Hindlimb muscle (tissue), 1 donor: ENCODE measurements at places on chromosomes 7 and 10. TPM values are rescaled to one million over a fixed set of nuclear protein-coding genes. Genes with fewer than 3 reads are reported as not detected.
A peak's percentile ranks its signal among the peaks of the same experiment; 100 is the strongest.

FEZF1 gene
- polyA plus RNA-seq = 0.12 TPM

GRCh38 chr10:70162892-70163201 is 7.5 kb downstream of the SAR1A start:
- no peak for DNase-seq

DNA sequence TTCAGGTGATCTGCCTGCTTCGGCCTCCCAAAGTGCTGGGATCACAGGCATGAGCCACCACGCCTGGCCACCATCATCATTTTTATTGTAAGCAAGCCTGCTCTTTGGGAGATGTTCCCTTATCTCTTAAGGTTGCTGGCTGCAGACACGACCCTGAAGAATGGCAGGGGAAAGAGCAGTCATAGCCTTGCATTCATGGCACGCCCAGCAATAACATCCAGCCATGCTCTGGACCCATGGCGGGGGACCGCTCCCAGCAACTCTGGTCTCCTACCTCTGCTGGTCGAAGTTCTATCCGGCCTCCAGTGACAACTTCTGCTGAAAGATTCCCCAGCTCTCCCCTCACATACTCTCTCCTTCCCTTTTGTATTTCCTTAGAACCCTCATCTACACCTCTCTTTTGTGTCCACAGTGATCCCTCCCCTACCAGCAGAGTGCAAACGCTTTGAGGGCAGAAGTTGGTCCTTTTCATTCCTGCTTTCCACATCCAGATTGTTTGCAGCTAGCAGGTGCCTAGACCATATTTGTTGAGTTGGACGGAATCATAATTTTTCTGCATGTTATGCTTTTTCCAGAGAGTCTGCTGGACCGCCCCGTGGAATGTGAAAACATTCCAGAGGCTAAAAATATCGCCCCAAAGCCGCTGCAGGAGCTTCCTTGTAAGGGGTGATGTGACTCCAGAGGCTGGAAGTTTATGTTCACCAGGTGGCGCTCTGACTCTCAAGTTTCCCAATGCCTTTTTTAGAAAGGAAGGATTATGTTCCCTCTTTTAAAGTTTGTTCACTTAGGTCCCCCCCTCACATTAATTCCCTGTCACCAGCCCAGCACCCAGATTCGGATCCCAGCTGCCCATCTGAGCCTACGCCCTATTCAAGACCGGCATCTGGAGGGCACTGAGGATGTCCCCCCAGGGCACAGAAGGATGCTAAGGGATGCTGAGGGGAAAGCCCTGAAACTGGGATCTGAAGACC is 4.3 kb upstream of the MARVELD1 start:
- peak; percentile 87 for DNase-seq

KCNMA1 gene
- polyA plus RNA-seq = 15.2 TPM

DNA sequence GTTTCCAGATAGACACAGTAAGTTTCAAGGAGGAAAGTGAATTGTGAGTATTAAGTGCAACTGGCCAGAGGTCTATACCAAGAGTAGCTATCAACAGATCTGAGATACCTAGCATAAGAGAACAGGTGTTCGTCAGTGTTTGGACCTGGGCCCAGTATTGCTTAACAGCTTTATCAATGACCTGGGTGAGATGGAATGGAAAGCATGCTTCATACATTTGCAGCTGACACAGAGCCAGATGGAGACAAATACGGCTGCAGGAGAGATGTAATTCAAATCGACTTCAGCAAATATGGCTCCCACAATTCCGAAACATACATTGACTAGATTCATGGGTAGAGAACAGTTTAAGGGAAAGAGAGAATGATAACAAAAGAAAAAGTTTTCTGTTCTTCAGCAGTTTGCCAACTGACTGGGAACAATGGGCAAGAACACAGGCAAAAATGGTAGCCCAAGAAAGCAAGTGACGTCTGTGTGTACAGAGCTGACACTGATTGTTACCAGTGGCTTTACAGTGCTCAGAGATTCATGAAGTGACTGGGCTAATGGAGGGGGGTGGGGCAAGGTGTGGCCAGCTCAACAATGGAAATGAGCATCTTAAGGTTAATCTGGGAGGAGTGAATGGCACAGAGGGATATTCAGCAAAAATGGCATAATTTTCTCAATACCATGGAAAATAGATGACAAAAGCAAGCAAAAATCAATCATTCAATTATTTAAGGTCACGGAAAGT is 28.0 kb upstream of the COBL start:
- no peak for DNase-seq

GRCh38 chr10:22326145-22326702 is 5.3 kb downstream of the BMI1 start:
- DNase-seq = no peak

- DNase-seq = peak; percentile 39
Measured at GRCh38 chr10:105949721-105950120, 1214.8 kb downstream of the SORCS1 start.

DNA sequence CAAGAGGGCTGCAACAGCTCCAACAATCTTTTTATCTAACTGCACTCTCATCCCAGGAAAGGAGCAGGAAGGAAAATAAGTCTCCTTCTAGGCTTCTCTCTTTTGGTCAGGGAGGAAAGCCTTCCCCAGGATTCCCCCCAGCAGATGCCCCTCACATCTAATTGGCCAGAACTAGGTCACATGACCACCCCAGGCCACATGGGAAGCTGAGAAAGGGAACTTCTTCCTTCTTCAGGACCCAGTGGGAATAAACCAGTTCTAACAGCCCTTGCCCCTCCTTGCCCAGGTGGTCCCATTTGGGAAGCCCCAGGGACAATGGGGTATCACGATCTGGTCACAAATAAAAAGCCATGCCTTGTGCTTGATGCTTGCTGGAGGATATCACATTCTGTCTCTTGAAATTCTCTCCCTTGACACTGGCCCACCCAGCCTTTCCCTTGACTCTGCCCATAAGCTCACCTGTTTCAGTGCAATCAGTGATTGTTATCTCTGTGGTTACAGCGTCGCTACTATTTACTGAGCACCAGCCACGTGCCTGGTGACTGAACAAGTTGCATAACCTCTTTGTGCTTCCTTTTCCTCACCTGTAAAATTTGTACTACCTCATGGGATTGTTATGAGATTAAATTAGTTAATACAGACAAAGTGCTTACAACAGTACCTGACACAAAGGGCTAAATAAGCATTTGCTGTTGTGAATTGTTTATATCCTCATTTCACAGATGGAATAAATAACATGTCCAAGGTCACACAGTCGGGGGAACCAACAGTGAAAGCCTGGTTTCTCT is 9.0 kb upstream of the TACR2 start:
- DNase-seq = no peak

- DNase-seq = no peak
Measured at GRCh38 chr10:14171336-14171735, 159.4 kb downstream of the FRMD4A start.

GRCh38 chr7:115417662-115418061 is 495.8 kb downstream of the MDFIC start:
- no peak for DNase-seq

GRCh38 chr10:30751678-30752331 is 122.3 kb upstream of the LYZL2 start:
- peak; percentile 87 for DNase-seq

- DNase-seq = peak; percentile 48
Measured at GRCh38 chr10:92239151-92239599, 51.7 kb downstream of the CPEB3 start.

DNA sequence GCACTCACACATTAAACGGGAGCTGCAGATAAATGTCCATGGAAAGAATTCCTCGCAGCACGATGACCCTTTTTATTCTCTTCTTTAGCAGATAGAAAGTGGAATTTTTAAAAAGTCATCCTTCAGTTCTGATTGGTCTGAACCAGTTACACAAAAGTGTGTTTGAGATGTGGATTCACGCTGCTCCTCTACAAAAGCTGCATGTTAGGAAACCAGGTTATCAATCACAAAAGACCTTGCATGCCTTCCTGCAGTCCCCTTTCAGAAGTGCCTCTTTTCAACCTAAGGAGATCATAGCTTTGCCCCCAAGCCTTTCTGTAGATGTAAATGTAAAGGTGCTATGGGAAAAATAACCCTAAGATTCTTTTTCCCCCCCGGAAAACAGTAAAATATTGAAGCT is 299.7 kb downstream of the PLXDC2 start:
- DNase-seq = no peak

- DNase-seq = no peak
Measured at GRCh38 chr10:101047961-101048892, 13.6 kb upstream of the KAZALD1 start.

- no peak for DNase-seq
Measured at GRCh38 chr10:124688386-124688785, 55.8 kb downstream of the FAM53B start.

ACSL5 gene
- polyA plus RNA-seq = 3.1 TPM

PVRIG gene
- 10.1 TPM for polyA plus RNA-seq

GSTO1 gene
- polyA plus RNA-seq = 39.1 TPM

GRCh38 chr7:133481676-133482075 is 228.8 kb downstream of the EXOC4 start:
- peak; percentile 45 for DNase-seq

FGFR2 gene
- 3.6 TPM for polyA plus RNA-seq

- no peak for DNase-seq
Measured at GRCh38 chr7:130948822-130949221, 214.8 kb upstream of the KLF14 start.

- DNase-seq = no peak
Measured at GRCh38 chr7:158809596-158809995, 19.7 kb downstream of the ESYT2 start.

DNA sequence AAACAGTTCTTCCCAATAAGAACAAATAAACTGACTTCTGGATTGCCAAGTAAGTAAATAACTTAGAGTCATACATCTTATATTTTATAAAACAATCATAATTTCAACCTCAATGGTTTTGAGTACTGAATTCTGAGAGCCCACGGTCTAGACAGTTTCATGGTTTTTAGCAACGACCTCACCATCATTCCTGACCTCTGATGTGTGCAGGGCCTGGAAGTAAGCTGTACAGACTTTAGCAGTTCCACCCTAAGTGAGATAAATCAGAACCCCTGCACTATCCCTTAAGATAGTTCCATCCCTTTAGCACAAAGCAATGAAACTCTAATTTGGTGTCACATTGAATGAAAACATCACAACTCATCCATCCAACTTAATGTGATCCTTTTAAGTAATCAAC is 86.0 kb downstream of the NEBL start:
- DNase-seq = no peak

DNA sequence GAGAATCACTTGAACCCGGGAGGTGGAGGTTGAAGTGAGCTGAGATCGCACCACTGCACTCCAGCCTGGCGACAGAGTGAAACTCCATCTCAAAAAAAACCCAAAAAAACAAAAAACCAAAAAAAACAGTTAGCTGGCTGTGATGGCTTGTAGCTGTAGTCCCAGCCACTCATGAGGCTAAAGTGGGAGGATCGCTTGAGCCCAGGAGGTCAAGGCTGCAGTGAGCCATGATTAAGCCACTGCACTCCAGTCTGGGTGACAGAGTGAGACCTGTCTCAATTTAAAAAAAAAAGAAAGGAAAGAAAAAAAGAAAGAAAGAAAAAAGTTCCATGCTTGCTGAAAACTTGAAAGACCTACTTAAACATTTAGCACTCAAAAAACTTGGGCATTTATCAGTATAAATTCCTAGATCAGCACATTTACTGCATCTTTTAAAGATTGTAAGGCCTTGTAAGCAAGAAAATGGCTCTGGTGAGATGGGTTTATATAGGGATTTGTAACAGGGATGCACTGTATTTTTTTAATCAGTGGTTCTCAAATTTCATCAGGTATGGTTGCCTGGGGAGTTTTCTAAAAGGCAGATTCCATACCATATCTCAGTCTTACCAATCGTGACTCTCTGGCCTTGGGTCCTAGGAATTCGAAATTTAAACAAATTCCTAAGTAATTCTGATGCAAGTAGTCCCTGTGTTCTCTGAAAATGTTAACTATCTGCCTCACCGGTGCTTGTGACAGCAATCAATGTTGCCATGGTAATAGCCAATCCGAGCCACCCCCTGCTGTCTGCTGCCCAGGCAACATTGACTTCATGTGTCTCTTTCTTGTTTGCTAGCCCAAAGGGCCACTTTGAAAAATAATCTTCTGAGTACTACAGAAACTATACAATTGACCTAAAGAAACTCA is 11.5 kb upstream of the NT5C2 start:
- DNase-seq = no peak

GRCh38 chr7:20249920-20250319 is 32.7 kb upstream of the MACC1 start:
- no peak for DNase-seq

- no peak for DNase-seq
Measured at GRCh38 chr7:143876218-143876617, 25.8 kb downstream of the TCAF1 start.

GRCh38 chr7:157738066-157738460 is 401.3 kb downstream of the DNAJB6 start:
- DNase-seq = peak; percentile 8

STRIP2 gene
- polyA plus RNA-seq = 9.3 TPM

DNA sequence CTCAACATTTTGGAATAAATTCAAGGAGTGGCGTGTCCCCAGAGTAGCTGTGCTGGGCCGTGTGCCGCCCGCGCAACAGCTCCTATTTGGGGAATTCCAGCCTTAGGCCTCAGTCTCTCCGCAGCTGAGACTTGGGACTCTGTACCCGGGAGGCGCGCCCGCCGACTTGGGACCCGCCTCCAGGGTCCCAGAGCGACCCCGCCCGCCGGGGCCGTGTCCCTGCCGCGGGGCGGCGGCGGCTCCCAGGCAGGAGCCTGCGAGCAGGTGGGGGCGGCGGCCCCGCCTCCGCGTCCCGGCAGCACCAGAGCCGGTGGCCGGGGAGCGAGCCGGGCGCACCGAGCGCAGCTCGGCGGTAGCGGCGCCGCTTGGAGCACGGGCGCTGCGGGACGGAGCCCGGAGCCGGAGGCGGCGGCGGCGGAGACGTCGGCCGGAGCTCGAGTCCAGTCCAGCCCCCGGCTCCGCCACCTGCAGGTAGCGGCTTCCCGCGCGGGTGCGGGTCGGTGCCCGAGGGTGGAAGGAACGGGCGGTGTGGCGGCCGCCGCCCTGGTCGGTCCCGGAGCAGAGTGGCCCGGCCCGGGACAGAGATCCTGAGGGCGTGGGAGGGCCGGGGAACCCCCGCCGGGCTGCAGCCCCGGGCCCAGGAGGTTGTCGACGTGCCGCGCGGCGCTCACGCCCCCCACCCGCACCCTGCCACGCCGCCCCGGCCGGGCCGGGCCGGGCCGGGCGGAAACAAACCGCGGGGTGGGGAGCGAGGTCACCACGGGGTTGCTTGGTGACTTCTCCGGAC is at the start of gene WIPF3:
TSS of gene WIPF3 (plus strand) at position 301 of the 787 bp plus-strand sequence. CDS start 28,217 bp downstream, outside the sequence.
- peak; percentile 32 for DNase-seq

- peak; percentile 54 for DNase-seq
Measured at GRCh38 chr10:48464871-48465736, 139.8 kb downstream of the ARHGAP22 start.

GRCh38 chr7:117875566-117875965 is 2.3 kb upstream of the CTTNBP2 start:
- no peak for DNase-seq

CLCN1 gene
- polyA plus RNA-seq = 2.5 TPM

GRCh38 chr7:130187360-130187759 is 17.8 kb downstream of the TMEM209 start:
- no peak for DNase-seq

DNA sequence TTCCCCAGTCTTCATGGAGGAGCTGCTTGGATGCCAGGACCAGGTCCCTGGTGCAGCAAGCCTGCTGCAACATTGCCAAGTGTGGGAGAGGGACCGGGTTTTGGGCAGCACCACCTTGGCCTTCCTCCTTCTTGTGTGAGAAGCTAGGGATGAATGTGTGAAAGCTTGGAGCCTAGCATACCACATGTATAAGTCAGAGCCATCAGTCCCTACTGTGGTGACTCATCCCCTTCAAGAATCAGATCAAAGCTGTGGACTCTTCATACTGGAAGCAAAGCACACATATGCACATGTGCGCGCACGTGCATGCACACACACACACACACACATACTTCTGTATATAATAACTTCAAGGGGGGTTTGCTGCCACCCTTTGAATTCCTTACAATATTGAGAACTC is 527.8 kb downstream of the LRMDA start:
- no peak for DNase-seq

NRP1 gene
- 102 TPM for polyA plus RNA-seq
